ENCODE measurements at places on chromosomes 1 and 21.

DNA sequence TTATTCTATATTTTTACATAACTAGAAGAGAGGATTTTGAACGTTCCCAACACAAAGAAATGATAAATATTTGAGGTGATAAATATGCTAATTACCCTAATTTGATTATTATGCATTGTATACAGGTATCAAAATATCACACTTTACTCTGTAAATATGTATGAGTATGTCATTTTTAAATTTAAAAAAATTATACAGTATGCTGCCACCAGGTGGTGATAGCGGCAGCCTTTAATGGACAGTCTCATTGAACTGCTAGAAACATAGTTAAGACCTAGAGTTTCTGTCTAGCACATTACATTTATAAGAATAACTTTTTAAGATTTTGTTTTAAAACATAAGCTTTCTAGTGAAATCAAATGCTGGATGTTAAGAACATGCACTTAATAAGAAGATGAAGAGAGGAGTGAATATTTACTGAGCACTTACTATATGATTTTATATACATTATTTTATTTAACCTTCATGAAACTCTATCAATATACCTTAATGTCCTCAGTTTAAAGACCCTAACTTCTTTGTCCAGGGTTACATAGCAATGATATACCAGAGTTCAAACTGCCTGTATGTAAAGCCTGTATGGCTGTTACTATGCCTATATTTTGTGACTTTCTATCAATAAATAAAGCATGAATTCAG is 207.1 kb downstream of the NUF2 start:
- no peak for DNase-seq

- DNase-seq, result no peak
Observed at GRCh38 chr21:46350571-46350970, 26.6 kb downstream of the PCNT start.

- no peak for DNase-seq
Observed at GRCh38 chr1:89594096-89594740, 38.7 kb upstream of the LRRC8C start.

- no peak for DNase-seq
Observed at GRCh38 chr1:221521686-221522085, 220.2 kb downstream of the DUSP10 start.

GRCh38 chr1:18643154-18644012 is 12.7 kb downstream of the PAX7 start:
- no peak for DNase-seq

GRCh38 chr21:45305836-45306235 is 18.1 kb upstream of the POFUT2 start:
- DNase-seq, result no peak

GRCh38 chr1:78143673-78144072 is 97.9 kb downstream of the GIPC2 start:
- DNase-seq, result no peak

DNA sequence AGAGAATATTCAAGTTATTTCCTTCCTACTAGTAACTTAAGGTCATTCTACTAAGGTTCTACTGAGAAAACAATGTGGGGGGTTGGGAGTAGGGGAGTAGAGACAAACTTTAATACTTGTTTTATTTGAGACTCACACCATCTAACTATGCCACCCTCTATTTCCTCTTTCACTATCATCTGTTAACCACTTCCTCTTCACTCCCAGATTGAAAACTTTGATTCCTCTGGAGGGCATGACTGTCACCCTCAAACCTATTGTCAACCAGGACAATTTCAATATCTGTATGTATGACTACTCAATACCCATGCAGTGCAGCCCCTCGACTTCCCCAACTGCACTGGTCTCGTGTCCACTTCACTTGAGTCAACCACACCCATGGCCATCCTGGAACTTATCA is 165.6 kb upstream of the POGK start:
- no peak for DNase-seq

GRCh38 chr1:25572708-25573590 is 29.5 kb downstream of the LDLRAP1 start:
- no peak for DNase-seq

- no peak for DNase-seq
Observed at GRCh38 chr1:7983086-7983778, 21.7 kb downstream of the PARK7 start.

- no peak for DNase-seq
Observed at GRCh38 chr1:62407398-62408009, 29.3 kb upstream of the USP1 start.

- DNase-seq, result no peak
Observed at GRCh38 chr1:167862432-167863076, 51.4 kb downstream of the ADCY10 start.

DNA sequence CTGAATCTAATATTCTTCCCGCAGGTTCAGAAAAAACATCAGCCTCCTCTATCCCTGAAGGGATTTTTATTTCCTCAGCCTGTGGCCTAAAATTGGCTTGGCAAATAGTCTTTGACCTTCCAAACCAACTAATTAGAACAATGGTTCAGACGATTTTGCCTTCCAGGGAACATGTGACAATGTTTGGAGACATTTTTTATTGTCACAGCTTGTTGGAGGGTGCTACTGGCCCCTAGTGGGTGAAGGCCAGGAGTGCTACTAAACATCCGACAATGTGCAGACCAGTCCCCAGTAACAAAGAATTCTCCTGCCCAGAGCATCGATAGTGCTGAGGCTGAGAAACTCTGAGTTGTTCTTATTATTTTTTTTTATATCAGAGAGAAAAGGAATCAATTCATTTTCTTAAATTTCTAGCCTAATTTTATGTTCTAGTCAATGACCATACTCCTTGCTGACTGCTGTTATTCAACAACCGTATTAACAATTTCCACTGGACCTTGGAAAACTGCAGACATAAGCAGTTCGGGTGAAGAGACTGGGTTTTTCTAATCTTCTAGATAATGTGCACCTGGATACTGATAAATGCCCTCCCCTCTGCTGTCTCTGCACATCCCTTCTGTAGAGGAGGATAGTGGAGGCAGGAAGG is 280.7 kb downstream of the LMX1A start:
- DNase-seq, result no peak

DNA sequence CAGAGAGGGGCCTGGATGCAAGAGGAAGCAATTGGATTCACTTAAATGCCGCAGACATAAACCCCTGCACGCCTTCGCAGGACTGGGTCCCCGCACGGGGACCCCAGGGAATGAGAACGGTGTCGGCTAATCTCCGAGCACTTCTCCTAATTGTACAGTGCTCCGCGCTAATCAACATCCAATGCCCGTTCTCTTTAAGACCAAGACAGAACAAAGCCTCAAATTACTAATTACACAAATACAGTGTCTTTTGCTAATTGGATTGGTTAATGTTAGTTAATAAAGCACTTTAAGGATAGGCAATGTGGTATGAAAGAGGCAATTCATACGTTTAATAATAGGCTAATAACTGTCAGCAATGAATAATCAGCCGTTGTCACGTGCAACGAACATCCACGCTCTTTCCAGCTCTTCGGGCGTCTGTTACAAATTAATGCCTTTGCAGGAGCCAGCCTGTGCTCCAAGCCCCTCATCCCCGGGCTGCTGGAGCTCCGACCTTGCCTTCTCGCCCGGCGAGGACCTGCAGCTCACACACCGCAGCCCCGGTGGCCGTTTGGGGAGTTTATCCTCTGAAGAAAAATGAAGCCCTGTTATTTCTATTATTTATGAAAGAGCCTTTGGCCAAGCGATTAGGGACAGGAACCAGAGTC is 157.8 kb downstream of the PRDM16 start:
- no peak for DNase-seq

GRCh38 chr1:71914626-71915025 is 367.7 kb downstream of the NEGR1 start:
- no peak for DNase-seq

GRCh38 chr21:41805038-41805437 is 38.2 kb upstream of the RIPK4 start:
- DNase-seq, result no peak

DNA sequence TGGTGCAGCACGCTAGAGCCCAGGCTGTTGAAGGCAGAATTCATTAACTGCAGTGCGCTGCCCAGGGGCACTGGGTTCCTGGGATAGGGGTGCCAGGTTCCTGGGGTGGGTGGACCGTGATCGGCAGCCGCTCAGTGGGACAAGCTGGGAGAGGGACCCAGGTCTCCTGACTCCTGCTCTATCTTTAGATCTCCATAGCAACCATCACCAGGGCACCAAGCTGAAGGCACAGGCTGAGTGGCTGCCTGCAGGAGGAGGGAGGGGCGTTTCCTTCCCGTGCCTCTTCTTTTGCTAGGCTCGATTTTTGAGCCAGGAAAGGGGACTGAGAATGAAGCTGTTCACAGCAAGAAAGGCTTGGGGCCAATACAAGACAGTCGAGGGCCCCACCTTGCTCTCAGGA is 20.9 kb upstream of the CDCP2 start:
- DNase-seq, result no peak

- DNase-seq, result no peak
Observed at GRCh38 chr1:93502571-93502970, 54.7 kb downstream of the FNBP1L start.

DNA sequence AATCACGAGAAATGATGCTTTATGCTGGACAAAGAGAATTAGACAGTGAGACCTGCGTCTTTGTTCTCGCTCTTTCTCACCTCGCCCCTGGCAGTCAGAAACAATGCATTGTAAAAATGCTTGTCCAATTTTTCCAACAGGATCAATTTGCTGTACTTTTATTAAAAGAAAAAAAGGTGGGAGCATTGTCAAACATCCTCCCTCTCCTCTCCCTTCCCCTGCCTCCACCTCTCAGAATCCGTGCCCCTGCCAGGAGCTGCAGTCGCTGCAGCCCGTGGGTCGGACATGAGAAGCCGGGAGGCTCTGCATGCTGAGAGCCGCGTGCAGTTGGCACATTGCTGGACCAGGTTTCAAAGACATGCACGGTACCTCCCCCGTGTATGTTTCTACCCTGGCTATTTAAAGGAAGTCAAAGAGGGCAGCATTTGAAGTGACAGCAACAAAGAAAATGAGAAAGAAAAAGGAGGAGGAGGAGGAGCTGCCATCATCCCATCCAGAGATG is 161.0 kb upstream of the KAZN start:
- no peak for DNase-seq

- no peak for DNase-seq
Observed at GRCh38 chr1:14303011-14303410, 295.5 kb upstream of the KAZN start.
